Stimulated activated CD4-positive, alpha-beta T cell treated with anti-CD3 and anti-CD28 coated beads, Interleukin-1b, Interleukin-23, amount 100 ng/mL, for 24 hours (primary cell): ENCODE measurements at places on chromosomes 5 and 9.
A peak's percentile ranks its signal among the peaks of the same experiment; 100 is the strongest.

DNA sequence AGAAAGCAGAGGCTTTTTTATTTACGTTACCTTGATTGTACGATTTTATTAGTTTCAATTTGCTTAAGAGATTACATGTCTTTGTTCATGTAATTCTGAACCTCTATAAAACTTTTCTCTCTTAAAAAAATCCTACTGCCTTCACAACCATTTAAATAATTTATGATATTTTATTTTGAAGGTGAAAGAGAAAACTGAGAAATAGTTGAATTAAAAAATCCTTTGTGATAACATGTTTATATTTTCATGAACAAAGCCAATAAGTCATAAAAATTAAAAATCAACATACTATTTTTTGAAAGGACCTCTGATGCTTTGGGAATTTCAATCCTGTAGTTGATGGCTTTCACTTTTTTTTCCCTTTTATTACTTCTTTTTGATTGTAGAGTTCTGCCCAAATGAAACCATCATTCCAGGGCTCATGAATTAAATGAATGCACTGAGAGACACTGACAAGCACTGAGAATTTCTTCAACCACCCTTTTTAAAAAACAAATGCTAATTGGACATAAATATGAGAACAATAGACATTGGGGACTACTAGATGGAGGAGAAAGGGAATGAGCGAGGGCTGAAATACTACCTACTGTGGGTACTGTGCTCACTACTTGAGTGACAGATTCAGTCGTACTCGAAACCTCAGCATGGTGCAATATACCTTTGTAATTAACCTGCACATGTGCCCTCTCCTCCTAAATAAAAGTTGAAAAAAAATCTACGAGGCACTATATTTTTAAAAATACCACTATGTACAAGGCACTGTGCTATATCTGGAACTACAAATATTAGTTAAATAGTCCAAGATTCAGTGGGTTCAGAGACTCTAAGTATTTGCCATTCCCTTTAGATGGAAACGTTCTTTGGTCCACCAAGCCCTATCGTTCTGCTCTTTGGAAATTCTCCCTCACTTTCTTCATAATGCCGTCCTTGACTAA lies 5.9 kb downstream of the CDKN2A start:
- no peak for DNase-seq

- DNase-seq, result no peak
Measured at GRCh38 chr5:151328734-151329133, 18.6 kb downstream of the SLC36A2 start.

DNA sequence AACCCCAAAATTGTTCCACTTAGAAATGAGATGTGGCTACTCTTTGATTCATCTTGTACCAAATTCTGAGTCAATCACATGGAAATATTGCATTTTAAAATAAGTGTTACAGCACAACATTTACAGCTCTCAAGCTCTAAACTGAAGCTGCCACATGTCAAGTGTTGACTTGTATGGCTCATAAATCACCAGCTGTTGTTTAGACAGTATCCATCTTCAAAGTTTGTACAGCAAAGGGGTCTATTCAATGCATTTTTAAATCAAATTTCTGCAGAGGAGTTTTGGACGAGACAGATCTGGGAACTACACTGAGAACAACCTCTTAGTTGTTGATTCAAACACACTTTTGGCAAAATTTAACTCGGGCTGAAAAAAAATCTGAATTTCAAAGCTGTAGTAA lies 31.4 kb downstream of the CHSY3 start:
- DNase-seq, result no peak

- no peak for DNase-seq
Measured at GRCh38 chr5:81782811-81783210, 31.9 kb upstream of the SSBP2 start.

- peak; percentile 63 for DNase-seq
Measured at GRCh38 chr5:172806897-172807672, 27.0 kb upstream of the ERGIC1 start.

- DNase-seq, result no peak
Measured at GRCh38 chr5:133267601-133268000, 215.8 kb downstream of the HSPA4 start.

GRCh38 chr9:5617749-5618148 lies 11.2 kb upstream of the RIC1 start:
- DNase-seq, result no peak
